ENCODE measurements at places on chromosomes 2 and 18. TPM values are rescaled to one million over a fixed set of nuclear protein-coding genes. Genes with fewer than 3 reads are reported as not detected.

The CD226 gene
- total RNA-seq = 6.4 TPM

The LYG2 gene
- total RNA-seq = not detected

The POTEI gene
- not detected for total RNA-seq

The KRTCAP3 gene
- not detected for total RNA-seq

The AMER3 gene
- not detected for total RNA-seq

The CTAGE1 gene
- not detected for total RNA-seq

The KCNJ13 gene
- 0.14 TPM for total RNA-seq

The MYO7B gene
- total RNA-seq = 0.59 TPM

The FMNL2 gene
- total RNA-seq = 20.5 TPM

The GPR35 gene
- total RNA-seq = 0.30 TPM

The LINC00305 gene
- total RNA-seq = not detected

The SCN2A gene
- 5.6 TPM for total RNA-seq

The TMEM200C gene
- not detected for total RNA-seq

The MARCO gene
- not detected for total RNA-seq

The NOP58 gene
- total RNA-seq = 73.3 TPM

The DNAJC27 gene
- 4.4 TPM for total RNA-seq

The RNU2-63P gene
- total RNA-seq = 78.4 TPM

The ANKRD30BL gene
- total RNA-seq = not detected

All from smooth muscle cell of the umbilical artery (primary cell).